ENCODE measurements at places on chromosomes 6 and 20.

DNA sequence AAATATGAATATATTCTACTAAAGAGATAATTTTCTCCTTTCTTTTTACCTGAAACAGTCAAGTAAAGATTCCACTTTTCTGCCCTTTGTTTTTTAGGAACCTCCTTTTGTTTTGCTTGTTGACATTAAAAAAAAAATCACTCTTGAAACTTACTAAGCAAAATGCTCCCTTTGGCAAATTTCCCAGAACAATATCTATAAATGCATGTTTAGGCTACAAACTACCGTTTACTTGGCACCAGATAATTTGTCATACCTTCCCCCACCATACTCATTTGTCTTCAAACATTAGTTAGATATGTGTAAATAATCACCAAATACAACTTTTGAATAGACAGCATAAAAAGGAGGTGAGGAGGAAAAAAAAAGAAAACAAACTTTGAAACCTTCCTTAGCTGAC lies 604.7 kb downstream of the RFPL4B start:
- no peak for DNase-seq

DNA sequence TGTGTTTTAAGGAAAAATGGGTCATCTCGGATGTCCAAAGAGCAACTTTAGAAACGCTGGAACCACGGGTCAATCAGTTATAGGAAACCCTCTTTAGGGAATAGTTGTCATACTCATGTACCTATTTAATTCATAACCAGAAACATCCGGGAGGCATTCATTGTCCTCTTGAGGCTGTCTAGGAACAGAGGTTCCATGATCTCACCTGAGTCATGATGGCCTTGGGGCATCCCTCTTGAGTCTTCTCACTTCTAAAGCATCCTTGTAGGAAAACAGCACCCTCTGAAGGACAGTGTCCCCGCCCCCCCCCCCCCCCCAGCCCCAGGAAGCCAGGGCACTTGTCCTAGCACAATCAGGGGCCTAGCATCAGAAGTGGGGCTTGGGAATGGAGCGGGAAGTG lies 46.3 kb upstream of the CDH4 start:
- no peak for DNase-seq

GRCh38 chr20:35146299-35146919 lies 727 bp downstream of the EDEM2 start:
- no peak for DNase-seq

DNA sequence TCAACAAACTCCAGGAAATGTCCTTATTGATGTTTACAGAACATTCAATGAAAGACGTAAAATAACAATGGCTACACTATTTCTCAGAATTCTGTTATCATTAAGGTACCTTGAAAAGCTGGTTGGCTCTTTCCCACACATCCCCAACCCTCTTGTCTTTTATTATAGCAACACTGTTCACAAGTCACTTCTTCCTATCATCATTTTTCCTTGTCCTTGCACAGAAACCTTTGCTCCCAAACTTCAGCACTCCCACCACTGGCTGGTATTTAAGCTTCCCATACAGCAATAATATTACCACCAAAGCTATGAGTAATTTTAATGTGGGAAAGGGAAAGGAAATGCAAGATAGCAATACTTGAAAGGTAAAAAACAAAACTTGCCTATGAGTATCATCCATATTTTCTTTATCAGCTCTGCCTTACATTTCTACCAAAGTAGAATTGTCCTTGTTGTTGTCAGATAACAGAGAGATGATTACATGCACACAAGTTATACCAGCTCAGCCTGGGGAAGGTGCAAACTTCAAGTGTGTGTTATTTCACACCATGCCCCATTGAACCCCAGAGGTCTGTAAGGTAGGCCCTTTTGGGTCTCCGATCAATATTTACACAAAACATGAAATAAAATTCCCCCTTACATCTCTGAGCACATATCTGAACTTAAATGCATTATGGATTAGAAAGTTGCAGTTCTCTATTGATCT lies 32.2 kb downstream of the ARHGAP18 start:
- no peak for DNase-seq

GRCh38 chr20:42379385-42379784 lies 761.2 kb upstream of the CHD6 start:
- DNase-seq: no peak

DNA sequence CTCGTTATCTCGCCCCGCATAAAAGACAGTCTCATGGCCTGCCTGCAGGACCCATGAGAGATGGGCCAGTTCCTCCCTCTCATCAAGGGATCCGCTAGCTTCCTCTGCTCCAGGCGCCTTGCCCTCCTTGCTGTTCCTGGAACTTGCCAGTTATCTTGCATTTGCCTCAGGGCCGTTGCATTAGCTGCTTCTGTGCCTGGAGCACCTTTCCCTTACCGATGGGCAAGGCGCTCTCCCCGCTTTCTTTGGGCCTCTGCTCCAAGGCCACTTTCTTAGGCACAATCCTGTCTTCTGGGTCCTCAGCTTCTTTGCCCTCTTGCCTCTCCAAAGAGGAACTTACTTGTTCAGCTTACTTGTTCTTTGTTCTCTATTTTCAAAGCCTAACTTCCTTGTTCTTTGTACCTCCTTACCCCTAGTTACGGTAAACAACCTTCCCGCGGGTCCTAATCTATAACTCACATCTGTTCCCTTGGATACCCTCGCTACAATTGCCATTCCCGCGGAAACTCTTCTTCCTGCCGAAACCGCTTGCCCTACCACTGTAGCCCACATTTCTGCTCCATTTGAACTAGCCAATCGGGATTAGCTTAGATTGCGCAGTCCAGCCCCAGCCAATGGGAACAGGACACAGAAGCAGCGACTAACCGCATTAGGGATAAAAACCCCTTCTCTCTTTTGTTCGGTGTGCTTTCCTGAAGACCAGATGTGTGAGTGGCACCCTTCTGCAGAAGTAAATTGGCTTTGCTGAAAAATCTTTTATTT lies 887 bp upstream of the NSFL1C start:
- no peak for DNase-seq

- no peak for DNase-seq
Measured at GRCh38 chr6:166087852-166088251, 79.8 kb downstream of the TBXT start.

GRCh38 chr6:2007165-2007564 lies 238.2 kb downstream of the GMDS start:
- no peak for DNase-seq

- DNase-seq: no peak
Measured at GRCh38 chr6:142947714-142948480, 2.9 kb upstream of the HIVEP2 start.

- DNase-seq: no peak
Measured at GRCh38 chr6:148550569-148550968, 196.3 kb upstream of the UST start.

- no peak for DNase-seq
Measured at GRCh38 chr6:14925025-14925698, 320.7 kb upstream of the JARID2 start.

- DNase-seq: no peak
Measured at GRCh38 chr6:101399616-101400162, 6.2 kb downstream of the GRIK2 start.

GRCh38 chr20:47934761-47935160 lies 149.5 kb upstream of the SULF2 start:
- DNase-seq: no peak

- no peak for DNase-seq
Measured at GRCh38 chr6:112251171-112251875, 3.0 kb downstream of the LAMA4 start.

GRCh38 chr6:79868098-79868722 lies 79.1 kb downstream of the ELOVL4 start:
- peak; percentile 20 for DNase-seq

DNA sequence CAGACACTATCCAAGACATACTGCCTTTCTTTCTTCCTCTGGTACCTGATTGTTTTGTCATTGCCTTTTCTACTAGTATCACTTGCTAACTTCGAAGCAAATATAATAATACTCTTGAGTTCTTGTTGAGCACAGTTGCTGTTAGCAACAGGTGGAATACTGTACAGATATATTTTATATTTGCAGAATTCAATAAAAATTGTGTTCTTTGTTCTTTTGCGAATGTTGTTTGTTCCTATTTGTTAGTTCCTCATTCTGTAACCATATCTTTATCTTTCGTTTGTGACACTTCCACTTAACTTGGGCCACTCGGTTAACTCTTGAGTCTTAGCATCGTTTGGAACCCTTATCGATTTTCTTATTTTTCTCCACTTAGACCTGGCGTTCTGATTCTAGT lies 868 bp downstream of the CYB5R4 start:
- DNase-seq: no peak

DNA sequence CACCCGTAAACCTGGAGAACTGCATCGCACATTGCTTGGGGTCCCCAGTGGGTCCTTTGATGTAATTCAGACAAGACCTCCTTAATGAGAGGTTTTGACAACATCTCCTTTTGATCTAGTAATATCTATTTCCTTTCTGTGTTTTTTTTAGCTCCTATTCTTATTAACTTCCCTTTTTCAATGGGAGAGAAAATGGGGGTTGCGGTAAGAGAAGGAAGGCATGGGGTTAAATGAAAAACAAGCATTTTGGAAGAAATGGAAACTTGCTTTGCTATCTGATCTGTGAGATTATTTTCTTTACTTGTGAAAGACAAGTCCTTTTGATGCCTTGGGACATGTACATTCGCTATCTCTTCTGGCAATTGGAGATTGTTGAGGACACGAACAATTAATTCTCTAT lies 418.6 kb upstream of the MAN1A1 start:
- DNase-seq: no peak

GRCh38 chr6:33869121-33869520 lies 65.3 kb upstream of the MLN start:
- DNase-seq: no peak

DNA sequence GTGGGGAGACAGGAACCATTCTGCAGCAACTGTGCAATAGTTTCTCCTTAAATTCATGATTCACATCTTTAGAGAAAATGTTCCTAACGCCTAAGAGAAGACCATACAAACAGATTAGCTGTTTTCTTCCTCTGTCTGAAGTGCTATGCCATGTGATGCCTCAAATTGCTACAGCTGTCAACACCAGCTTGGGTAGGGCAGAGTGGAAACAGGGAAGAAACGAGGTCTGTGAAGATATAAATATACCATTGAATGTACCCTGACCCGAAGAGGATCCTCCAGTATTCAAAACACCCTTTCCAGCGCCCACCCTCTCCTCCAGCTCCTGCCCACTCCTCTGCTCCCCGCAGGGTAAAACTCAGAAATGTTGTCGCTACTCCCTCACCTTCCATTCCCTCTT lies 40.3 kb upstream of the PRND start:
- no peak for DNase-seq

- no peak for DNase-seq
Measured at GRCh38 chr6:137044366-137045221, at the start of gene IL20RA. TSS of gene IL20RA (minus strand) at chr6:137044965. CDS start at chr6:137044728, 237 bp downstream.

DNA sequence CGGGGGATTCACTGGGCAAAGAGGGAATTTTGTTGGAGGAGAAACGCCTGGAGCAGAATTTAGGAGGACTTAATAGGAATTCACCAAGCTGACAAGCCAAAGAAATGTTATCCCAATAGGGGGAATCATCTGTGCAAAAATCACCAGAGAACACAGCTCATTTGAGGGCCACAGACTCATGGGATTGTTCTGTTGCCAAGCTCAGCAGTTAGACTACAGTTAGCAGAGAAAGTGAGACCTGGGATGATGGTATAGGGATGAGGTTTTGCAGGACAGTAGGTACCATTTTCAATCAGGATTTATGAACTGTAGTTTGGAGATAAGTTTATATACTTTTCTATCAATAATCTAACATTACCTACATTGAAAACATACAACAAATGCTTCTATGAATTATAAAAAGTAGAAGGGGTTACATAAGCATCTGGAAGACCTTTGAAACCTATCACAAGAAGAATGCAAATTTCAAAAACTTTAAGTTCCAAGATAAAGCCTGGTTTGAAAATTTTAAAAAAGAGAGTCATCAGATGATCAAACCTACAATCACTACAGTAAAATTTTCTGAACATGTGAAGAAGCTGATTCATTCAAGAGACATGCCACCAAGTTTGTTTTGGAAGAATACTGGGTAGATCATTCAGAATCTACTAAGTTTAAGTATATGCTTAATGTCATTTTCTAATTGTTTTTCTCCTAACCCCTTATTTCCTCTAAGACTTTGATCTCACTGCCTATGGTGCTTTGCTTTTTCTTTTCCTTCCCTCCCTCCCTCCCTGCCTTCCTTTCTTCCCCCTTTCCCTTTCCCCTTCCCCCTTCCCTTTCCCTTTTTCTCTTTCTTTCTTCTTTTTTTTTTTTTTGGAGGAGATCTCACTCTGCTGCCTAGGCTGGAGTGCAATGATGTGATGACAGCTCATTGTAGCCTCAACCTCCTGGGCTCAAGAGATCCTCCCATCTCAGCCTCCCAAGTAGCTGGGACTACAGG lies 81.5 kb downstream of the KIF13A start:
- DNase-seq: no peak

- no peak for DNase-seq
Measured at GRCh38 chr6:131778169-131778568, 29.7 kb upstream of the ENPP1 start.

DNA sequence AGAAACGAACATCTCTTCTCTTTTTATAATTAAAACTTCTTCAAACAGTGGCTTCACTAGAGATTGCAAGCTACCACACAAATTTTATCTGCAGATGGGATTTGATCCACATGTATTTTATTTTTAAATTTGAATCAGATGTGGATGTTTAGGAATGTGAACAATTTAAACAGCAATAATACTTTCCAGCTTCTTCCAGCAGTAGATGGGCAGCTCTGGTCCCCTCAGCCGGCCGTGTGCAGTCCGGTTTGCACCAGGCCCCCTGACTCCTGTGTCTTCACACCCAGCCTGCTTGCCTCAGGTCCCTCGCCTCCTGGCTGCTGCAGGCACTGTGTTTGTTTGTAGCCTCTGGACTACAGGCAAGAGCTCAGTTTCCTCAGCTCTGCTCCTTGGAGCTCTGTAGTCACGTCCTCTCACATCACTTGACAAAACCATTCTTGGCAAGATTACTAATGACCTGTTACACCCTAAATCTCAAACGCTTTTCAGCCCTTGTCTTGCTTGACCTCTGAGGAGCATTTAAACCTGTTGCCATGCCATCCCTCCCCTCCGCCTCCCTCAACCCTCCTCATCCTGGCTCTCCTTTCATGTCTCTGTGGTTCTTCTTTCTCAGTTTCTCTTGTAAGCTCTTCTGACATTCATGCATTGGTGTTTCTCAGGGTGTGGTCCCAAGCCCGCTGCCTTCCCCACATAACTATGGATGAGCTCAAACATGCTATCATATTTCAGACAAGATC lies 13.2 kb upstream of the ZBTB24 start:
- DNase-seq: no peak

GRCh38 chr6:160133441-160134336 lies 12.1 kb downstream of the SLC22A1 start:
- DNase-seq: no peak

DNA sequence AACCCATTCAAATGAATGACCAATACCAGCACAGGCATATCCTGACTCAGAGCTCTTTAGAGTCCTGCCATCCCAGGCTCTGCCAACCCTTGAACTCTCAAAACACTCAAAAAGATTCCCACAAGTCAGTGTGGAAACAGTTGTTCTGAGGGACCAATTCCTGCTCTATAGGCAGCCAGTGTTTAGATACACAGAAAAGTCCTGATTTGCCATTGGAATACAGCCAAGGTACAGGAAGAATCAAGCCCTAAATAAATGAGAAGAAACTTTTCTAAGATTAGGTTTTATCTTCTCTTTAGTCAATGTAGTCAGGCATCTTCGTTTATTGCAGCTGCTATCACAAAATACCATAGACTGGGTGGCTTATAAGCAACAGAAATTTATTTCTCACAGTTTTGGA lies 626.8 kb upstream of the ARID1B start:
- DNase-seq: no peak

All from GM12878 (cell line).